CD8-positive, alpha-beta memory T cell (primary cell): ENCODE measurements at places on chromosomes 1 and 21. TPM values are rescaled to one million over a fixed set of nuclear protein-coding genes. Genes with fewer than 3 reads are reported as not detected.

GRCh38 chr1:14659913-14660312 is 61.4 kb downstream of the KAZN start:
- no peak for DNase-seq

The NBPF1 gene
- polyA plus RNA-seq: 9.7 TPM

GRCh38 chr1:9472386-9473031 is 66.8 kb upstream of the SLC25A33 start:
- DNase-seq: no peak

DNA sequence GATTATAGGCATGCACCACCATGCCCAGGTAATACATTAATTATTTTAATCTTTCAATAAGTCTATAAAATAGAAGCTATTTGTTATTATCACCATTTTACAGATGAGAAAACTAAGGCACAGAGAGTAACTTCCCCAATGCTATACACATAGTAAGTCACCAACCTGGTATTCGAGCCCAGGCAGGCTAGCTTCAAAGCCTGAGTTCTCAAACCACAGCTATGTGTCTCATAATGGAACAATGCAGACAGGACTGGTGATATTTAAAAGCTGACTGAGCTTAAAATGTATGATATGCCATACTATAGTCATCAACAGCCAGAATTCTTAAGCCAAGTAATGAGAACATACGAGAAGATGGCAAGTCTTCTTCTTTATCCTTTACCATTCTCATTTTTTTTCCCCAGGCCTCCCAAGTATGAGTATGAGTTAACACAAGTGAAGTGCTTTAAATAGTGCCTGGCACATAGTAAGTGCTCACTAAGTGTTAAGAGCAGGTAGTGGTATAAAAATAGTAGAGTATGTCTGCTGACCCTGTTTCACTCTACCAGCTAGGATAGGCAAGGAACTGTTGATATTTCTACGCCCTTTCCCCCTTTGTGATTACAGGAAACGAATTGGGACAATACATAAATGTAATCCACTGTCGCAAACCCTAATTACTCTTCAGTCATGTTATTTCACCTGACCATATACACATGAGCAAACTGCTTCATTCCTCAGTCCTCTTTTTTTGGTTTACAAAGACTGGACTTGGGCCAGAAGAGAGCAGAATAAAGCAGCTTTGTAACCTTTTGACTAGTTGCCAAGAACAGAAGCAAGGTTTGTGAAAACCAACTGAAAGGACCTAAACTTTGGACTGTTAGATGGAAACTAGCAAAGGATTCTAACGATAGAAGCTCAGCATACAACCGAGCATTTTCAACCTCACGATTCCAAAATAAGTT is 9.5 kb downstream of the EYA3 start:
- no peak for DNase-seq

The GBP1 gene
- 77.4 TPM for polyA plus RNA-seq

DNA sequence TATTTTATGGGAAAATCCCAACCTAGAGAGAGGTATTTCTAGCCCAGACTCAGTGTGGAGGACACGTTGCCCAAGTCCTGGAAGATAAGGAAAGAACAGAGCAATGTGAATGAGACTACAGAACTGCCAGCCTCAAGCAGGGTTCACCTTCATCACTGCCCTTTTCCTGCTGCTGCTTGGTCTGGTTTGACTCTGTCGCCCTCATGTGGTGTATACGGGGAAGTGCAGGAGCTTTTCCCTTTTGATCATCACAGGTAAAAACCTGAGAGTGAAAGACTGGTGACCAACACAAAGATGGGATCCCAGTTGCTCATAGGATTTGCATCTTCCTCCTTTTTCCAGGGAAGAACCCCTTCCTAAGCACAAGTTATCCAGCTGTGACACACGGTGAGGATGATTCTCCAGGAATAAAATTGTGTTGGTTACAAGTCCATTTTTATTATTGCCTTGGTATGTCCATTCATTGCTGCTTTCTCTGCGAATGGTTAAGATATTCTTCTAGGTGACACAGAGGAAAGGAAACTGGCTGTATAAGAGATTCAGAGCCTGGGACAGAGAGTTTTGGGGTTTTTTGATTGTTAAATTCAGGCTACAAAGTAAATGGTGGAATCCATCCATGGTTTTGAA is 89.5 kb upstream of the CD53 start:
- peak; percentile 72 for DNase-seq

GRCh38 chr1:161225534-161226319 is at the start of gene TOMM40L:
TOMM40L (plus strand) TSS chr1:161226060; CDS start chr1:161226490, 430 bp downstream.
- DNase-seq: peak; percentile 96

DNA sequence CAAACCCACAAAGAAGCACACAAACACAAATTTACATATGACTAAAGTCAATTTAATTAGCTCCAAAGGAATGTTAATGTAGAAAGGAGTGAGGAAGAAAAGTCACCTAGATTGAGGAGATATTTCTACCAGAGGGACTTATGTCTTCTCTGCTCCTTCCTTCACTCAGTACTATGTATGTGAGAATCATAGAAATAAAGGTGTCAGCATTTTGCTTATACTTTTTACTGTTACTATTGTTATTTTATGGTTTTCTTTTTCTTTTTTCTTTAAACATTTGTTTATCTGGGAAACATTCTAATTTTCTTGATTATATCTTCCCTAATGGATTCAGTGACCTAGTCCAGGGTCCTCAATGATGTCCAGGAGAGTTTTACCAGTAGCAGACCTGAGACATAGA is 511.9 kb upstream of the NCAM2 start:
- DNase-seq: no peak

DNA sequence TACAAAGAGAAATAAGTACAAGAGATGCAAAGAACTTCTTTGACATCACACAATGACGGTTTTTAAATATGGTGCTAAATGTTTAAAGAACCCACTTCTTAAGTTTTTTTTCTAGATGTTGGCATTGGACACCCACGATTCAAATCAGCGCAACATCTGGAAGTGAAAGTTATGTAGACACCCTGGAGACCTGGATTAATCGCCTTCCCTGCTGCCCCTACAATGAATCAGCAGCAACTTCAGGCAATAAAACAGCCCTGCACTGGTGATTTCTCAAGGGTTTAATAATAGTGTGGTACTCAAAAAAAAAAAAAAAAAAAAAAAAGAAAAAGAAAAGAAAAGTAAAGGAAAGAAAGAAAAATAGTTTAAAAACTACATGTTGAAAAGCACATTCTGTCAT is 248.3 kb downstream of the NUF2 start:
- no peak for DNase-seq

DNA sequence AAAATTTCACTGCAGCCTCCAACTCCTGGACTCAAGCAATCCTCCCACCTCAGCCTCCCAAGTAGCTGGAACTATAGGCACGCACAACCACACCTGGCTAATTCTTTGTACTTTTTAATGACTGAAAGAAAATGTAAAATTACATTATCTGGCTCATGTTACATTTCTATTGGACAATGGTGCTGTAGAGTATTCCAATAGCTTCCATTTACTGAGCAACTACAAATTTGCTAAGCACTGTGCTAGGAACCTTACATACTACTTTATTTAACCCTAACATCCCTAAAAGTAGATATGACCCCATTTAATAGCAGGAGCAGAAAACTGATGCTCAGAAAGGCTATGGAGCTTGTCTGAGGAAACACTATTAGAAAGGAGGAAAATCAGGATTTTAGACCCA is 19.7 kb downstream of the SDE2 start:
- DNase-seq: no peak

GRCh38 chr1:244965185-244966030 is 101.1 kb upstream of the HNRNPU start:
- no peak for DNase-seq

The SLC22A15 gene
- polyA plus RNA-seq: not detected

- DNase-seq: no peak
Measured at GRCh38 chr1:55289614-55290013, 74.5 kb upstream of the USP24 start.

GRCh38 chr1:221456918-221457317 is 285.0 kb downstream of the DUSP10 start:
- no peak for DNase-seq

DNA sequence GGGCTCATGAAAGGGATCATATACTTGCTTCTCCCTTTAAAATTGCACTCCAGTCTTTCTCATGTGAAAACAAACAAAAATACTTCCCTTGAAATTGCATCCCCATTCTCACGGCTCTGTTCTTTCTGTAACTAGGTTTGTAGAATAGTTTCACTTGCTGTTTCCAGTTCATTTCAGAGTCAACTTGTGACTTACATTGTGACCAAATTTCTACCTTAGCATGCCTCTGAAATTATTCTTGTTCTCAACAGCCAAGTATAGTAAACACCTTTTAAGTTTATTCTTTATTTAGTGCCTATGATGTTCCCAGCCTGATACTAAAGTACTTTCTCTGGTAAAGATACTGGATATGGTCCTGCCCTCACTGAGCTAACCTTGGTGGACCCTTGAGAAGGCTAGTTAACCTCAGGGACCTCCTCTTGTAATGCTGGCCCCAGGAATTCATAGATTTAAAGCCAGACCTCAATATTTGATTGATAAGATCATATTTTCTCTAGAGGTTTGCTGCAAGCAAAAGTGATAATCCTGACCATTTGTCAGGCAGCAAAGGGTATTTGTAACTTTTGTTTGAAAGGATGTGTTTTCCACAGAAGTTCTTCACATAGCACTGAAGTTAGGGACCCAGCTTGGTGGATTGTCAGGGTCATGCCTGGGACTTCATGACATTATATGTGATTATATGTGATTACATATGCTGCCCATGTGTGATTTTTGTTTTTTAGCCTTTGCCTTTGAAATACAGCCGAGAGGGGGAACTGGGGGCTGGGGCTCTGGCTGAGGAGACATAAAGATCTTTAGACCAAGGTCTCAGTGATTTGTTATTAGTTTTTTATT is 29.6 kb downstream of the VANGL2 start:
- no peak for DNase-seq

DNA sequence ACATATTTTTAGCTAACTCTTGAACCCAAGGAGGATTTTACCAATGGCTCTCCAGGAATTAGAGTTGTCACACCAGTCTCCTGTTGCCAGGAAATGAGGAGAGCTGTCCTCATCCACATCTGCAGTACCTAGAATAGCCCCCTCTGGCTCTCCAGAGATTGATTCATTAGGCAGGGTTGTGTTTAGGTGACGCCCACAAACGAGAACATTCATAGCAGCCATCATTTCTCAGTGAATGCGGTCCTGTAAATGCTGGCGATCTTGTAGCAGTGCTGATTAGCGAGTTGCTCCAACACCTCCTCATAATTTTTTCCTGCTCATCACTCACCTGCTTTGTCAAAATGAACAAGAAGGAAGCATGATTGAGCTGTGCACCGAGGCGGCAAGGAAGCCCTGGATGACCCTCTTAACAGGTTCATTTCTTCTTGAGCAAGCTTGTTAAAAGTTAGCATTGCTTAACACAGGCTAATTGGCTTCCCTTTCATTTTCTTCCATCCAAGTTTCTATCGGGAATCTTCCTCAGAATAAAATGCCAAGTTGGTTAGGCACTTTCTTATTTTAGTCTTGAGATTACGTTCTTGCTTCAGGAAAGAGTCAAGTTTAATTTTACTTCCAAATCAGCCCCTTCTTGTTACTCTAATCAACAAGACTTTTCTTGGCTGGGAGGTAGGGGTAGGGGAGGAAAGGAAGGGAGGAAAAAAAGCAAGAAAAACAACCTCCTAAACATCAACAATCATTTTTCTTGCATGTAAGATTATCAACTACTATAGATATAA is 16.5 kb upstream of the KLHDC8A start:
- DNase-seq: no peak

DNA sequence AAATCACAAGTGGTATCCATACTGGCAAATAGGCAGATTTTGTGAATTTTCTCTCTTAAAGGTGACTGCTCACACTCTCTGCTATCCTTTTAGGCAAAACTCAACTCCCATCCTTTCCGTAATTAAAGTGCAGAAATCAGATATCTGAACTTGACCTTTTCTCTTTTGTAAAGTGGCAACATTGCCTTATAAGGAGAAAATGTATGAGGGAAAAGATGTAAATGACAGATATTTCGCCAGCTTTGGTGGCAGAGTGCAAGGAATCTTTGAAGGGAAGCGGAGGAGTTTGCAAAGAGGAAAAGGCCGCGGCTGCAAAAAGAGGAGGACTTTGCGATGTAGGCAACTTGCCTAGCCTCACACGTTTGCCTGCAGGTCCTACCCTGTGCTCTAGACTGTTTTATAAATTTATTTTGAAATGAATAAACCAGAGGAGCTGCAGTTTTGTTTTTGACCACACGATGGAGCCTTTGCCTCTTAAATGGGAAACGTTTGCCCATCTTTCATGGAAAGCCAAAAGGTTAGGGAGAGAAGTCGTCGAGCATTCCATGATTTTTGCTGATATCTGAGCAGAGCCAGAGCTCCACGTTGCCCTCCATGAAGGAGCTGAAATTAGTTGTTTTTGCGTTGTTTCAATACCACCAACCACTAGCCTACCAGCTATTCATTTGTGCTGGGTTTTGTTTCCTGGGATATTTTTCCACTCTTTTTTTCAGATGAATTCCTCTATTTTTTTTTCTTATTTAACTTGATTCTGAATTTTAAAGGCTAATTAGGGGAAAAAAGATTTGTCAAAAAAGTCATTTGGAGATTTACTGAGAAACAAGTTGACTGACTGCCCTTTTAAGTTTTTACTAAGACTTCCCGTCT is 242.3 kb downstream of the LMX1A start:
- DNase-seq: no peak

The RIPPLY3 gene
- polyA plus RNA-seq: not detected

The HMGCS2 gene
- not detected for polyA plus RNA-seq

GRCh38 chr1:100767176-100767890 is 47.8 kb downstream of the VCAM1 start:
- no peak for DNase-seq

DNA sequence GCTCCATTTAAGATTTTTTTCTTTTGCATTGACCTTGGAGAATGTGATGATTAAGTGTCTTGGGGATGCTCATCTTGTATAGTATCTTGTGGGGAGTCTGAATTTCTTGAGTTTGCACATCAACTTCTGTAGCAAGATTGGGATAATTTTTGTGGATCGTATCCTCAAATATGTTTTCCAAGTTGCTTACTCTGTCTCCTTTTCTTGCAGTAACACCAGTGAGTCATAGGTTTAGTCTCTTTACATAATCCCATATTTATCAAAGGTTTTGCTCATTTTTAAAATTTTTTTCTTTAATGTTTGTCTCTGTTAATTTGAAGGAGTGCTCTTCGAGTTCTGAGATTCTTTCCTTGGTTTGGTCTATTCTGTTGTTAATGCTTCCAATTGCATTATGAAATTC is 41.7 kb upstream of the ANGPTL1 start:
- DNase-seq: no peak

DNA sequence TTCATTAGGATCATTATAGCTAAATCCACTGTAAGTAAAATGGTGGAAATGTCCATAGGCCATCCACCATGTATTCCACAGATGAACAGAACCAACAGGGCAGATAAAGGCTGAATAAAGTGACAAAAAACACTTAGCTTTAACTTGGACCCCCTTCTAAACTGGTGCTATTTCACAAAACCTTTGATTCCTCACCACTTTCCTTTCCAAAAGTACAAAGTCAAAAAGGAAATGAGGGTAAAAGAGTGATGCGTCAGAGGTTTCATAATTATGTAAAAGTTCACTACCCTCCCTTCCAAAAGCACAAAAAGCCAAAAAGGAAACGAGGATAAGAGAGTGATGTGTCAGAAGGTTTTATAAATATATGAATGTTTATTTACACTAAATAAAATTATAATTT is 172.2 kb downstream of the TBX15 start:
- DNase-seq: no peak

The TEX38 gene
- 0.37 TPM for polyA plus RNA-seq

The CYYR1 gene
- polyA plus RNA-seq: not detected

- DNase-seq: no peak
Measured at GRCh38 chr1:109243860-109244552, 5.3 kb upstream of the CELSR2 start.

- DNase-seq: no peak
Measured at GRCh38 chr1:29498126-29499103, 262.1 kb downstream of the PTPRU start.
